ENCODE measurements at places on chromosomes 16 and 17.

GRCh38 chr17:45438931-45439610 lies 6.4 kb upstream of the ARHGAP27 start:
- peak; percentile 62 for DNase-seq

- DNase-seq = no peak
Observed at GRCh38 chr17:64337676-64338075, 53.0 kb downstream of the PECAM1 start.

DNA sequence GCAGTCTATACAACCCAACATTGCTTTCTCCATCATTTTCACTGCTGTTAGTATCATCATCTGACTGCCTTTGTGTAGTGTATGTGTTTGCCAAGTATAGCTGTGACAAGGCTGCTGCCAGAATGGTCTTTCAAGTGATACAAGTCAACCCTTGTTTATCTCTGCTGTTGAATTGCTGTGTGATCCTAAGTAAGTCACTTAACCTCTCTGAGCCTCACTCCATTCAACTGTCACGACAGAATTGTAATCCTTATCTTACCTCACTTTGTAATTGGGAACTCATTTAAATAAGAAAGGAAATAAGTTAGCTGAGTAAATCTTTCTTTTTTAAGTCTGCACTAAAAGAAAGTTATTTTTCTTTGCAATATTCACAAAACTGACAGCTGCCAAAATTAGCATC lies 340.6 kb downstream of the CA10 start:
- DNase-seq = no peak

- DNase-seq = no peak
Observed at GRCh38 chr17:70523426-70523825, 354.1 kb downstream of the KCNJ2 start.

DNA sequence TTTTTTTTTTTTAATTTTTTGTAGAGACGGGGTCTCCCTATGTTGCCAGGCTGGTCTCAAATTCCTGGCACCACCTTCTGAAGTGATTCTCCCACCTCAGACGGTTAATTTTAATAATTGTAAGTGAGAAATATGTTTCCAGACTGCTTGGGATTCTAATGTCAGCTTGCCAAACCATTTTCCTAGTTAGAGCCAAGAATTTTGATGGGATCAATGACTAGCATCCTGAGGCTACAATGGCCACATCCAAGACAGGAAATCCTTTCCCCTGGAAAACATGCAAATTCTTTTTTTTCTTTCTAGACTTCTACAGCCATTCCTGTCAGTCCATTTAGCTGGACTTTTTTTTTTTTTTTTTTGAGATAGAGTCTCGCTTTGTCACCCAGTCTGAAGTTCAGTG lies 32.6 kb downstream of the IGF2BP1 start:
- no peak for DNase-seq
